ENCODE measurements at places on chromosomes 16 and 17.

DNA sequence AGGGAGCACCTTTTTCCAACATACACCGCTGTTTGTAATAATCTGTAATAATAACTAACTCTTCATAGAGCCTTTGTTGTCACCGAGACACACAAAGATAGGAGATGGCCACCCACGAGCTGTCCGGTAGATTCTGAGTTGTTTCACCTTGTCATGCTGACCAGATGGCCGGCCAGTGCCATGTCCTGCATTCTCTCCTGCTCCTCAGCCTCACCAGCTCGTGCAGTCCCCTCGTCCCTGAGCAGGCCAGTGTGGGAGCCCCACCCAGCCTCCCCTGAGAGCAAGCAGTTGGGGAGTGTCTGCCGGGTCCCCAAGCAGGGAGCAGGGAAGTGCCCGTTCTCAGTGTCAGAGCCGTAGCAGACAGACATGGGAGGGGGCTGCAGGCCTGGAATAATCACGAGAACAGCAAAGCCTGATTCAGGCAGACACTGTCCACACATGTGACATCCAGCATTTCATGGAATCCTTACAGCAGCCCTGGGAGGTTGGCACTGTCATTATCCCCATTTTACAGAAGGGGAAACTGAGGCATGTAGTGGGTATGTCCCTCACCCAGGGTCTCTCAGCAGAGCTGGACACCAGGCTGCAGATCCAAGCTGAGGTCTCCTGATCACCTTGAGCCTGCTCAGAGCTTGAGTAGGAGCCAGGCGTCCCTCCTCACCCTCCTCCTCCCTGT is 178.5 kb upstream of the CIBAR2 start:
- DNase-seq = no peak

GRCh38 chr16:65579050-65579449 is 457.2 kb upstream of the CDH11 start:
- no peak for DNase-seq

DNA sequence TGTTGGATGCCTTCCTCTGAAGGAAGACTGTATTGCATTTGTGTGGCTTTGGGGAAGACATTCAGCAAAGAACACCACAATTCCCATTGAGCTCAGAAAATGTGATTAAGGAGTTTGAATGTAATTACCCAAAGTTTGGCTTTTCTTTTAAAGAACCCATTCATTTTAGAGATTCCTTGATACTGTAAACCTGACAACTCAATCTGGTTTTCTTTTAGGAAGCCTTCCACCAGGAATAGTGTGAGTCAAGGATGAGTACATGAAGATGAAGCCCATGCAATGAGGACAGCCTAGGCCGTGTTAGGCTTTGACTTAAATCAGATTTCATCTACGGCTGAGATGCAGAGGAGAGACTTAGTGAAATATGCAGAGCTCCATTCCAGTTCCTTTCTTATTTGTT is 271.7 kb upstream of the TBX2 start:
- no peak for DNase-seq

GRCh38 chr17:17739388-17740066 is 58.3 kb downstream of the RAI1 start:
- DNase-seq = peak; percentile 43
